ENCODE measurements at places on chromosomes 2 and 18.

DNA sequence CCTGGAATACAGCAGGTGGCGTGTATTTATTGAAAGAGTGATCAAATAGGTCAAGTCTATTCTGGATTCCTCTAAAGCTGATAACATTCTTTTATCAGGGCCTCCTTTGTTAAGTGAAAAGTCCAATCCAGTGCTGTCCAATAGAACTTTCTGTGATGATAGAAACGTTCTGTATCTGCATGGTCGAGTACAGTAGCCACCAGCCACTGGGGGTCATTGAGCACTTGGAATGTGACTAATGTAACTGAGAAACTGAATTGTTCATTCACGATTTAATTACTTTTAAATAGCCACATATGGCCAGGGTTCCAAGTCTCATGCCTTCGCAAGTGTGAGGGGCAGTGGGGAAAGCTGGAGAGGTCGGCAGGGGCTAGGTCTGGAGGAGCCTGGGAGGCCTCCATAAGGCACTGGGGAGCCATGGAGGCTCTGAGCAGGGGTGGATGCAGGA lies 20.5 kb downstream of the SH2D6 start:
- no peak for DNase-seq

DNA sequence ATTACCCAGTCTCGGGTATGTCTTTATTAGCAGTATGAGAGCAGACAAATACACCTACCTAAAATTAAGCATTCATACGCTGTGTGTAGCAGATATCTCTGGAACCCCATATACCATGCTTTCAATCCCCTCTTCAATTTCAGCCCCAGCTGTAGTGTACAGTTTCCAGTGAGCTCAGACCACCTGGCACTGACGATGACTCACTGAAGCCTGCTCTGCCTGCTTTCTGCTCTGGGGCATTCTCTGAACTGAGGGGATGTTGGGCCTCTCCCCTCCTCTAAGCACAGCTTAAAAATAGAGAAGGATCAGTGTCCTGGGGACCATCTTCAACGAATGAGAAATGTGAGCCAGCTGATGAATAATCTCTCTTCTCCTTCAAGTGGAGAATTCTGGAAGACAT lies 8.7 kb upstream of the CCL20 start:
- DNase-seq = no peak

DNA sequence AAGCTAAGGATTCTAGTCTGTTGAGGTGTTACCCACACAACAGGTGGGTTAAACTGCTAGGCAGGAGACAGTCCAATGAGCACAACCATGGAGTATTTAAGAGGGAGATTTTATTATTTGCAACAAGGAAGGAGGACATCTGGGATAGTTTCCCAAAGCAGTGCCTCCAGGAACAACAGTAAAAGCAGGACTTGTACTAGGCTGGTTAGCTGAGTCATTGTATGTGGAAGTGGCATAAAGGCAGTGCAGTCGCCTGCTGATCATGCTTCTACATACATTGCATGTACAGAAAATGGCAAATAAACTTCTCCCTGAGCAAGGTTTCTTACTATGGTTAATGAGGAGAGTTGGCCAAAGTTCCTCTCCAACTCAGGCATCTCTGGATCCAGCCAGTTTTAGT lies 46.1 kb upstream of the CYTIP start:
- DNase-seq = no peak

DNA sequence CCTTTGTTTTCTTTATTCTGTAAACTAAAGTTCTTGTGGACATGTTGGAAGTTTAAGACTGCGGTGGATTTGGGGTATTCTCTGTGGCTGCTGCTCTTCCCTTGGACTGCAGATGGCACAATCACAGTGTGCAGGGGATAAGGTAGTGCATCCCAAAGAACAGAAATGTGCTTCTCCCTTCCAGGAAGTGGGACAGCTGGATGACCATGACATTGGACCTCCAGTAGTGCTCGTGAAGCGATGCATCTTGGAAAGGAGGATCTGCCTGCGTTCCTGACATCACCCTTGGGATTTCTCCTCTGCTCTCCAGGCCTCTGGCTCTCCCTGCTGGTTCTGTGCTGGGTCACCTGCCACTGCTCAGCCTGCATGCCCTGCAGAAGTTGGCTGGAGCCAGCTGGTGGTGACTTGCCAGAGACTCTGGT lies 109.9 kb downstream of the SLC4A3 start:
- DNase-seq = no peak

- no peak for DNase-seq
These were observed 1140.6 kb upstream of the LRRTM1 start for GRCh38 chr2:81445176-81445575.

DNA sequence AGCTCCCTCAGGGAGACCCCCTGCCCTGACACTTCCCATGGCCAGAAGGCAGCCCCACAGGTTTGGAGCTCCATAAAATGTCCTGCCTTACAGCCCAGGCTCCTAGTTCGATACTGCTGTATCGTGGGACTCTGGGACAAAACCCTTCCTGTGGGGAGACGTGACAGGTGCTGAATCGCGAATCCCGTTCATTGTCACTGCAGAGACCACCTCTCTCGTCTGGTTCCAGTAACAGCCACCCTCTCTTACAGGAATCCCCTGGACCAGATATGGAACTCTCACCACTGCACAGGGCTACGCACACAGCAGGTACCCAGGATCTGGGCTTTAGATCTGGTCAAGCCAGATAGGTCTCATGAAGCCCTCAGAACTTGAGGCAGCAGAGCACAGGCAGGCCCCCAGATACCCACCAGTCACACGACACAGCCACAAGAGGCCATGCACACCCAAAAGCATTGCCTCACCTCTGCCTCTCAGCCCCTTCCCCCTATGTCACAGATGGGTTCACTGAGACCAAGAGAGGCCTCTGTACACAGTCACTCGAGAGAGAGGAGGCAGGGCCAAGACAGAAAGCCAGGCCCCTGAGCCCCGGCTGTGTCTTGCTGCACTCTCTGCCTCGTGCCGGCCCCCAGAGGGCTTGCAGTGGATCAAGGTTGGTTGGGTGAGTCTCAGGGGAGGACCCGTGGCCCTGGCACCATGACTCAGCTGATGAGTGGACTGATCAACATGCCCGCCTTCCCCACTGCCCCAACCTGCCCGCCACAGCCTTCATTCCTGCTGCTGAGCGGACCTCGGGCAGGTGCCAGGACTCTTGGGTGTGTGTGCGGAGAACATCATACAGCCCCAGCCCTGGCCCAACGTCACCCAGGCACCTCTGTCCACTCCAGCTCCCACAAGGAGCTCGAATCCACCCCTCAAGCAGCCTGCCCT lies 7.6 kb downstream of the SDC1 start:
- DNase-seq = no peak

GRCh38 chr2:36270758-36271157 lies 84.8 kb upstream of the CRIM1 start:
- DNase-seq = no peak

DNA sequence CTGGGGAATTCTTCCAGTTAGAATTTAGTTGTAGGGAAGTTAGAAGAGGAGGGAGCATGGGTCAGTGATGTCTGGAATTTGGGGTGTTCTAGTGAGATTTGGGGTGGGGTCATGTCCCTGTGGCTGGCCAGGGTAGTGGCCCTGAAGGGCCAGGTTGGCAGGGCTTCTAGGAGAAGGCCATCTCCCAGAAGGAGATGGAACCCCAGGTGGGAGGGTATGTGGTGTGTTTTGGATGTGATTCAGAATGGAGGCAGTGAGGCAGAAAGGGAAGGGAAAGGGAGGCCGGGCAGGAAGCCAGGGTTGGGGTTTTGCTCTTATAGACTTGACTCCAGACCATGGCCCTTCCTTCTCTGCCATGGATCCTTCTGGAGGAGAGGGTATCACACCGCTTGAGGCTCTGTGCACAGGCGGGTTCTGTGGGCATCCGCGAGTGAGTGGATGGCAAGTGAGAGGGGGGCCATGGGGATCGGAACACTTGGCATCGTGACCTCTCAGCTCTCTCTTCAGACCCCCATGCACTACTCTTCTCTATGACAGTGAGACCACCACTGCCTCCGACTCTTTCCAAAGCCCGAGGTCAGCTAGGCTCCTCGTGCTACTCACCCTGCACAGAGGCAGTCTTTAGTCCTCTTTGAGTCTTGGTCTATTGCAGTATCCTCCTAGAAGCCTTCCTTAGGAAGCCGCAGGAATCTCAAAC lies 7.3 kb downstream of the GREB1 start:
- DNase-seq = no peak

GRCh38 chr2:39202639-39203369 lies 41.0 kb downstream of the CDKL4 start:
- DNase-seq = no peak

DNA sequence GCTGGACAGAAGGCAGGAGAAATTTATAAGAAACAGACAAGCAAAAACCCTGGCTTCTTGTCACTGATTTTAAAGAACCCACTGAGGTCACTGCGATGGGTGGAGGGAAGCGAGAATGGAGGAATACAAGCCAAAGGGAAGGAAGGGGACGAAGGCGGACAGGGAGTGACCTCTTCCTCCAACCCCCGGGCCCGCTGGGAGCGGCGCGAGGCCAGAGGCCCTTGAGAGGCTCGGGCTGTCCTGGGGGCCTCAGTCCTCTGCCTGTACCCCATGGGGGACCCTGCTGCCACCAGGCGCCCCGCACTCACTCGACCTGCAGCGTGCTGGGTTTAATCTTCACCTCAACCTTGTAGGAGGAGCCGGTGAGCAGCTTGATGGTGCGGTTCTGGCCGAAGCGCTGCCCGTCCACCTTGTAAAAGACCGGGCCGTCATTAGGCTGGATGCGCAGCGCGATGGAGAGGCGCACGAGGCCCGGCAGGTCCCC lies 793 bp downstream of the CNRIP1 start:
- peak; percentile 80 for DNase-seq

GRCh38 chr2:85133751-85134254 lies 611 bp downstream of the TCF7L1 start:
- no peak for DNase-seq

DNA sequence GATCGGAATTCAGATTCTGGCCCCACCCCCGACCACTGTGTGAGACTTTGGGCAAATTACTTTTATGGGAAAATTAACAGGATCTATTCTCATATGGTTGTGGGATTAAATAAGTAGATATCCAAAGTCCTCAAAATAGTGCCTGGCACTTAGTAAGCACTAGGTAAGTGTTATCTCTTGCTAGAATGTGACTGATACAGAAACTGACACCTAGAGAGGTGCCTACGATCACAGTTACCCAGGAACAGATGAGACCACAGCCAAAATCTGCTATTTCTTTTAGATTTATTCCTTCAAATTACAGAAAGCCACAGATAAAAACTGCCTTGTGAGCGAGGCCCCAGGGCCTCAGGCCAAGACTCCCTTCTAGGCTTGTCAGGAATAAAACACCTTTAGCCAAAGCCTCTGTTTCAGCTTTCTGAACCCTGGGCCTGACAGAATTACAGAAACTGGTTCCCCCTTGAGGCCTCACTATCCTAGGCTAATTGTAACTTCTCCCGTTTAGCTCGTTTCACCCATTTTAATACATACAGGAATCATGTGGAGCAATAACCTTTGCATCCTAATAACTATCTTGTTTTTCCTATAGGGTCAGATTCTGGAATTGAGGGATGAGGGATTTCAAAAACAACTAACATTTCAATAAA lies 22.3 kb upstream of the CHMP1B start:
- no peak for DNase-seq

- DNase-seq = no peak
These were observed 67.8 kb upstream of the MAPK4 start for GRCh38 chr18:50492097-50492496.

DNA sequence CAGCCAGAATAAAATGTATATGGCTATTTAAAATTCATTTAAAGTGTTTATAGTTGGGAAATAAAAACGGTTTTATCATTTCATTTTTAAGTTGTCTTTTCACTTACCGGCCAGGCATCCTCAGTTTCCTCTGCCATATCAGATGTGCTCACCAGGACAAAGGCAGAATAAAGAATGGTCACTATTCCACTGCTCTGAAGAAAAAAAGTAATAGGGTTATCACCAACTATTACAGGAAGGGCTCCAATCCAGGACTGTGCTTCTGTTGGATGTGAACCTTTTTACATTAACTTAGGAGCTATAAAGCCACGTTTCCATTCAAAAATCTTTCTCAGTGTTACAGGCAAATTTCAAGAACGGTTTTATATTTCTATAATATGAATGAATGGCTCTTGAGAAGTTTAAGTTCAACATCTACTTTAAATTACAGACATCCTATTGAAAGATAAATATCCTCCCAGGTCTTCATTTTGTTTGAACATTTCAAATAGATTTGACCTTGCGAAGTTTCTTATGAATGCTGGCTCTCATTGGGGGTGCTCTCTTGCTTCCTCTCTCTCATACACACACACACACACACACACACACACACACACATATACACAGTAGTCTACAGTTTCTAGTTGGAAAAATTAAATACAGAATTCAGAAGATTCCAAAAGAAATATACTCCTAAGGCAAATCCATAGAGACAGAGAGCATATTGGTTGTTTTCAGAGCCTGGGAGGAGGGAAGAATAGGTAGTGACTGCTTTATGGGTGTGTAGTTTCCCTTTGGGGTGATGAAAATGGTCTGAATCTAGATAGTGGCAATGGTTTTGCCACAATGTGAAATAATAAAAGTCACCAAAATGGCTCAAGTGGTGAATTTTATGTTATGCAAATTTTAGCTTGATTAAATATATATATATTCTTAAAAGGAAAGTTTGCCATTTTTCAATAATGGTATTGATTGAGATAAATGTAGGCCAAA lies 2.9 kb upstream of the SLC40A1 start:
- DNase-seq = peak; percentile 68

DNA sequence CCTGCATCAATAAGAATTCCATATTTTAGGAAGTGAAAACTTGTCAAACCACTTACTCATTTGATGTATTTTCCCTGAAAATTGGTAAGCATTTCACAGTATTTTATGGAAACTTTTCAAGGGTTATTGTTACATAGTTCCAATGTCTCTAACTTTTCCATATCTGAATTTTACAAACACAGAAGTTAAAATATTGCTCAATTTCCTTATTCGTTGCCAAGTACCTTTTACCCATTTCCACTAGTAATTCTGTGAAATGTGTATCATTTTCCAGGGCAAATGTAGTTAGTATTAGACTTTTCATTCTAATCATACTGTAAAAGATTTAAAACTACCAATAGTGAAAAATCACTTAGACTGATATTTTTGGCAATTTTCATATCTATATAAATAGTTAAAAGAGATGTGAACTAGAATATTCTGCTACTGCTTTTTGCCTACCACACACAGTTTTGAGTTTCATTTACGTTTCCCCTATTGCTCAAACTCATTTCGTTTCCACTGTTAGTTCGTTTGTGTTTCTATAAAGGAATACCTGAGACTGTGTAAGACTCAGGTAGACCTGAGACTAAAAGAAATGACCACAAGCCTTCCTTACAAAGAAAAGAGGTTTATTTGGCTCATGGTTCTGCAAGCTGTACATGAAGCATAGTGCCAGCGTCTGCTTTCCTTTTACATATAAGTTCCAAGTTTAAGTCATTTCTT lies 86.3 kb downstream of the PMS1 start:
- DNase-seq = no peak

GRCh38 chr2:68603059-68603458 lies 40.3 kb upstream of the PROKR1 start:
- no peak for DNase-seq

DNA sequence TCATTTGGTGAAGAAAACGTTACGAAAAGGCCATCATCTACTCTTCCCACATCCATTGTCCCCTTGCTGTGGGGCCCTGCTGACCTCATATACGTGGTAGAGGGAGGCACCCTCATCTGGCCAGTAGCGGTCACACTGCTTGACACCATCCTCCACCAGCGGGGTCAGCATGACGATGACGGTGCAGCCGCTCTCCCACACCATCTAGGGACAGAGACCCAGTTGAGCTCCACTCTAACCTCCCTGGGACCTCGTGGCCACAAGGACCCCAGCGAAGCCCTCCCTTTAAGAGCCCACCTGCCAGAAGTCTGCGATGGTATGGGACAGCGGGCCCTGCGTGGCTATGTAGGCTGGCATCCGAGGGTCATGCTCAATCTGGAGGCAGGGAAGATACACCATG lies 13.1 kb downstream of the PTPRN start:
- no peak for DNase-seq

- DNase-seq = no peak
These were observed 14.9 kb upstream of the IL1R2 start for GRCh38 chr2:101976891-101977290.
